ENCODE measurements at places on chromosomes 11 and 22. TPM values are rescaled to one million over a fixed set of nuclear protein-coding genes. Genes with fewer than 3 reads are reported as not detected.

Gene TMPRSS6
- total RNA-seq = not detected

GRCh38 chr22:31604137-31604705 lies 57.8 kb downstream of the PISD start:
- DNase-seq = no peak

DNA sequence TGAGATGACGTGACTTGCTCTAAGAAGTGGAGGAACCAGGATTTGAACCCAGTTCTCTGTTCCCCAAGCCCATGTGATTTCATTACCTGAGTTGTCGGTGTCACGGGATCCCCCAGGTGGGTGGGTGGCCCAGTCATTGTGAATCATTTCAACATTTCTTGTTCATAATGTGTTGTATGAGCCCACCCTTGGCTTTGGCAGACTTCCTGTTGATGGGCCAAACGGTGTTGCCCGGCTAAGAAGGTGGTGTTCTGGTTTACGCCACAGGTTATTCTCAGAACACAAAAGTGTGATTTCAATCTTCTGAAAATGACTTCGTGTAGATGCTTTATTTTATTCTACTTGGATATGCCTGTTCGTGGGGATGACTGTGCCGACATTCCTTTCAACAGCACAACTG lies 21.6 kb upstream of the ST14 start:
- no peak for DNase-seq

GRCh38 chr11:122276221-122276620 lies 160.2 kb upstream of the BLID start:
- DNase-seq = peak; percentile 54

GRCh38 chr11:60347084-60347797 lies 20.2 kb downstream of the MS4A6E start:
- no peak for DNase-seq

DNA sequence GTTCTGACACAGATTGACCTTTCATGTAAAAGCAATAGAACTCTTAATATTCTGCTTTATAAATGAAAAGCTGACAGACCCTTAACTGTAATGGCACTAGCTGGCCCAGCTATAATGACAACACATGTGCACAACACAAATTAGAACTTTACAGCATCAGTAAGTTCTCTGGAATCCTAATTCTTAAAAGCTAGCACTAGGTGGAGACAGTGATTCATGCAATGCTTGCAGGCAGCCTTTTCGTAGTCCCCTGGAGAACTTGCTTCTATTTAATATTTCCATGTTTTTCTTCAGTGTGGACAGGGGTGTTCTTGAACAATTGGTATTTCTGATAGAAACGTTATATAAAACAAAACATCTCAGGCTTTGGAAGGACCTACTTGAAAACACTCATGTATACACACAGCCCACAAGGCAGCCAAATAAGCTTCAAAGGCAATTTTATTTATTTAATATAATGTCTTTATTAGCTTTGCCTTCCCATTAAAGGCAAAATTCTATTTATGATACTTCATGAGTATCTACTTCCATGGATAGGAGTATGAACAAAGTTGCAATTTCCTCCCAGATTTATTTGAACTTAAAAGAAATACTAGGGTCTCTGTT lies 374.3 kb upstream of the MPPED2 start:
- DNase-seq = peak; percentile 24

GRCh38 chr11:61176446-61176845 lies 15.2 kb upstream of the VPS37C start:
- no peak for DNase-seq

DNA sequence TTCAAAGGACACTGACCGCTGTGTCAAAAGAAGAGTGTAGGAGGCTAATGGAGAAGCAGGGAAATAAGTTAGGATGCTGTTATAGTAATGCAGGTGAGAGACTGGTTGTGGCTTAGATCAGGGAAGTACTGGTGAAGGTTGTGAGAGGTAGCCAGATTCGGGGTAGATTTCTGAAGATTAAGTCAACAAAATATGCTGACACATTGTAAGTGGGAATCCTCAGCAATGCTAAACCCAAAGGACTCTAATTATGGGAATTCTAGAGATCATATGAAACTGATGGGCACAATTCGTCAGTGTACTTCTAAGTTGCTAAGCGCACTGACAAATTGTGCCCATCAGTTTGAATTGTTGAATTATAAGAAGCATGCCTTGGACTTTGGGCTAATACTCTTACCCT lies 10.0 kb downstream of the ZNF143 start:
- no peak for DNase-seq

GRCh38 chr11:34540870-34541269 lies 27.3 kb upstream of the ELF5 start:
- DNase-seq = no peak

Measured in astrocyte (in vitro differentiated cells and primary cell).